ENCODE measurements at places on chromosomes 5 and 9. TPM values are rescaled to one million over a fixed set of nuclear protein-coding genes. Genes with fewer than 3 reads are reported as not detected.

DNA sequence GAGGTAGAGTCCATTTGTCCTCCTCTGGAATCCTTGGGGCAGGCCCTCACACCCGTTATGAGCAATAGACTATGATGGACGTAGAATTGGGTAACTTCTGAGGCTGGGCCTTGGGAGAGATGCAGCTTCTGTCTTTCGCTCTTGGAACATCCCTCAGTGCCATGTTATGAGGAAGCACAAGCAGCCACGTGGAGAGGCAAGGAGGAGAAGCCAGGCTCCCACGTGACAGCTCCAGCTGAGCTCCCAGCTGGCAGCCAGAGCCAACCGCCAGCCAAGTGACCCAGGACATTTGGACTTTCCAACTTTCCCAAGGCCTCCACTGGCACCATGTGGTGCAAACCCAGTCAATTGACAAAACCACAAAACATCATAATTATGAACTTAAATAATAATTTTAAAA, 43.0 kb upstream of the BOD1 start:
- no peak overlapping the region for H3K4me3 ChIP-seq
- no peak for DNase-seq

Gene SLC1A3
- 19.5 TPM for total RNA-seq

DNA sequence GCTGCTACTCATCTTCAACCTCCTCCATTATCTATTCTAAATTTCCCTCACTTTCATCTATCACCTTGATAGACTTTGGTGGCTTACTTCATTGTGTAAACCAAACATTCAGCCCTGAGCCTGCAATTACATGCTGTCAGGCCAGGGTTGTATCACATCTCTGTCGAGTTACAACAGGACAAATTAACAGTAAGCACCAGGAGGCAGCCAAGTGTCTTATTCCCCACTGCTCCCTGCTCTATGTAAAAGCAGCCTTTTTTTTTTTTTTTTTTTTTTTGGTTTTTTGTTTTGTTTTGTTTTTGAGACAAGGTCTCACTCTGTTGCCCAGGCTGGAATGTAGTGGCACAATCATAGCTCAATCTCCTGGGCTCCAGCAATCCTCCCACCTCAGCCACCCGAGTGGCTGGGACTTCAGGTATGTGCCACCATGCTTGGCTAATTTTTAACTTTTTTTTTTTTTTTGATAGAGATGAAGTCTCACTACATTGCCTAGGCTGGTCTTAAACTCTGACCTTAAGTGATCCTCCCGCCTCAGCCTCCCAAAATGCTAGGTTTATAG, 15.2 kb upstream of the ZCCHC9 start:
- no peak for DNase-seq
- no peaks in the 10 kb centered on the region for H3K27me3 ChIP-seq
- no peaks in the 10 kb centered on the region for H3K36me3 ChIP-seq
- no peak overlapping the region for H3K27ac ChIP-seq
- H3K4me3 ChIP-seq: no peak overlapping the region
- H3K4me1 ChIP-seq: no peaks in the 10 kb centered on the region

DNA sequence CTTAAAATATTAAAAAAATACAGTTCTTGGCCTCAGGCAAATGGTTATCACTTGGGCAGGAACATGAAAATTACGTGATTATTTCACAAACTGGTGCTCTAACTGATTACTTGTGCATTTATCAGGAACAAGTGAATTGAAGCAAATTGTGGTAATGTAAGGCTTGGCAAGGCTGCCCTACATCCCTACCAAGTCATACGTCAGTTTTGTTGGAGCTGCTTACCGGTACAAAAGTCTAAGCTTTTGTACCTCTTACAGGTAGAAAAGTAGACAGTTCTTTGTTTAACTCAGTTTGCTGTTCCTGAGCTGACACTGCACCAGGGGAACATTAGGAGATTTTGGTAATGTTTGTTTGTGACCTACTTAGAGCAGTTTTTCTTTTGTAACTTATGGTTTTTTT, 2.2 kb downstream of the G3BP1 start:
- H3K4me1 ChIP-seq: peaks cover 49% of the 10 kb centered on the region
- H3K36me3 ChIP-seq: no peaks in the 10 kb centered on the region
- peak overlapping the region; percentile 93 for H3K27ac ChIP-seq

- no peak overlapping the region for H3K4me3 ChIP-seq
- no peaks in the 10 kb centered on the region for H3K27me3 ChIP-seq
- no peak for DNase-seq
- H3K27ac ChIP-seq: no peak overlapping the region
- no peaks in the 10 kb centered on the region for H3K36me3 ChIP-seq
These were observed 76.0 kb upstream of the TMC1 start for GRCh38 chr9:72445306-72445995.
